ENCODE measurements at places on chromosomes 2 and 18. TPM values are rescaled to one million over a fixed set of nuclear protein-coding genes. Genes with fewer than 3 reads are reported as not detected.

DNA sequence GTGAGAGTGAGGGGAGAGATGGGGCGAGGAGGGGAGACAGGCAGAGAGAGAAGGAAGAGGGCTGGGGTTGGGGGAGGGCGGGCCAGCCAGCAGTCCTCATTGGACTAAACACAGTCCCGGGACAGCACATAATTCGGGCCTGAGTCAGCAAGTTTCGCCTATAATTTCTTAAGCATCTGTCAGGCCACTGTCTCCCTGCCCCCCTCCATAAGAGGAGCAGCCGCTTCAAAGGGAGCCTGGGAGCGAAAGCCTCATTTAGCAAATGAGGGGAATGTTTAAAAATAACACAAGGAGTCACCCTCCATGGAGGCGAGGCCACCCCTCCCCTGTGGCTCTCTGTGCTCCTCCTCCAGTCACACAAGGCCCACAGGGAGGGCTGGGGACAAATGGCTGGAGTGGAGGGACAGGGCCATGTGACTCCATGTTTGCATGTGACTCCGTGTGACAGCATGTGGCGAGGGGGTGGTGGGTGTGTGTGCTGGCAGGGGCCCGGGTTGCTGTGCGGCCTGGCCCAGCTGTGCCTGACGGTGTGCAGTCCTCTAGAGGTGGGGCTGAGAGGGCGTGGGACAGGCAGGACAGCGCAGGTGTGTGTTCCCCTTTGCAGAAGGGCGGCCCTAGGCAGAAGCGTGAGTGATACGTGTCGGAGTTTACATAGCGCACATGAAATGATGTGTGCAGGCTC is 162.4 kb downstream of the CELF4 start:
- no peak for DNase-seq

The C18orf32 gene
- 36.2 TPM for total RNA-seq

The SLC9A2 gene
- total RNA-seq, result 0.19 TPM

The TANC1 gene
- 0.35 TPM for total RNA-seq

The IL1R1 gene
- total RNA-seq, result 14.3 TPM

The KLHL30 gene
- not detected for total RNA-seq

DNA sequence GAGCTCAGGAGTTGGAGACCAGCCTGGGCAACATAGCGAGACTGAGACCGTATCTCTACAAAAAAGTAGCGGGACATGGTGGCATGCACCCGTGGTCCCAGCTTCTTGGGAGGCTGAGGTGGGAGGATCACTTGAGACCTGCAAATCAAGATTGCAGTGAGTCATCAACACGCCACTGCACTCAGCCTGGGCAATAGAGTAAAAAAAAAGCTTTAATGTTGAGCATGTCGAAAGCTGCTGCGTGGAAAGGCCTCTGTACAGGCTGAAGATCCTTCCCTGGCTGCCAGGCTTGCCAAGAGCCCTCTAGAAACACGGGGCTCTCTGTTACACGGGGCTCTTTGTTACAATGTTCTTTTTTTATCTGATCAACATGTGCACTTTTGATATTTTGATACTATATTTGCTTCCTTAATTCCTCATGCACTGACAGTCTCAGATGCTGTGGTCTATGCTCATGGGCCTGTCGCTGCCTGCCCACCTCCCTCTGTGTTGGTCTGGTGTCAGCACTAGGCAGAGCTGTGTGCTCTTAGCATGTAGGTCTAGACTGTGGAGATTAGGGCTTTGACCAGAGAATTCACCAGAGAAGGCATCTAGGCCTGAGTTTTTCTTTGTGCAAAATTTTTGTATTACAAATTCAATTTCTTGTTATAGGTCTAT is 18.7 kb downstream of the CLK1 start:
- no peak for DNase-seq

The EHBP1 gene
- 28.8 TPM for total RNA-seq

DNA sequence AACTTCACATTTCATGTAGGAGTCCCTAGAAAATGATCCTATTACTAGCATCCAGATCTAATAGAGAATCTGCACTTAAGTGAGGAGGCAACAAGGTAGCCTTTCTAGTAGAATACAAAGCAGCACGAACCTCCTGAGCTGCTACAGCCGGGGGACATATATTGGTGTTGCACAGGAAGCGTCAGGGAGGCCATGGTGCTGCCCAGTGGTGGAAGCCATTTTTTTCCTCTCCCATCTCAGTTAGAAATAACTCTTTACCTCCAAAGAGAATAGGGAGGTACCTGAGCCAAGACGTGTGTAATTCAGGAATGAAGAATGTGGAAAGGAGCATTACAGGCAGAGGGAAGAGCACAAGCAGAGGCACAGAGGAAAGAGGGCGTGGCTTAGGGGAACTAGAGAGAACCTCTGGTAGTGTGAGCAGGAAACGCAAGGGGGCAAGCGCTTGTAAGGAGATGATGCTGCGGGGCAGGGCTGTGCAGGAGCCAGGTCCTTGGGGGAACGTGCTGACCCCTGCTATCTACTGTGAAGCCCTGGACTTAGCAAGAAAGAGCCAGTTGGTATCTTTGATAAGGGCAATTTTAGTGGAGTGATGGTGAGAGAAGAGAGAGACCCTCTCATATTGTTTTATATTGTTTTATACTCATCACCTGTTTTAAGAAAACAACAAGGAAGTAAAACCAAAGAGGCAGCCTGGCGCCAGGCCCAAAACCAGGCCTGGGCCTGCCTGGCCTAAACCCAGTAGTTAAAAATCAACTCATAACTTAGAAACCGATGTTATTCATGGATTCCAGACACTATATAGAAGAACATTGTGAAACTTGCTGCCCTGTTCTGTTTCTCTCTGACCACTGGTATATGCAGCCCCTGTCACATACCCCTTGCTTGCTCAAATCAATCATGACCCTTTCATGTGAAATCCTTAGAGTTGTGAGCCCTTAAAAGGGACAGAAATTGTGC is 50.0 kb upstream of the TTC39C start:
- DNase-seq, result peak; percentile 61

GRCh38 chr18:13890761-13891361 is 24.5 kb downstream of the MC2R start:
- no peak for DNase-seq

DNA sequence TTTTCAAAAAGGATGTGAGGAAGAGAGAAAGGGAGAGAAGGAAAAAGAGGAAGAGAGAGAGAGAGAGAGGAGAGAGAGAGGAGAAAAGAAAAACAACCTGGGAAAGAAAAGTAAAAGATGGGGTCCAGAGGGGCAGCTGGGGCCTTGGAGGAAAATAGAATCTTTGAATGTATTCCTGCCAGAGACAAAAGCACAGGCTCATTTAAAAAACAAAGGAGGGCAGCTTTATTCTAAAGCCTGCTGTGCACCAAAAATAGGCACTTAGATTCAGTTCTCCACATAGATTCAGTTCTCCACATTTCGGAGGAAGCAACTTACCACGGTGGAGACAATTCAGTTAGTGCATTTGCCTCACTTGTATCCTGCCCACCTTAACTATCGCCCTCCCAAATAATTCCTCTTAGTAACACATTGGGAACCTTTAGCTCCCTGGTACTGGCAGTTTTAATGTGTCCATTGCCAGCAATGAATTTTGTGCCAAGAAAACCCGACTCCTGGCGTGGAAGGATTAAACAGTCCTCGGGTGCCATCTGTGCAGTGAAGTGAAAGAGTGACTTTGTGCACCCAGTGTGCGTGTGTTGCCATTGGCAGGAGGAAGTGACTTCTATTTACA is 71.3 kb downstream of the DPP4 start:
- DNase-seq, result no peak

The ANKRD30B gene
- total RNA-seq, result not detected

The OSR1 gene
- total RNA-seq, result not detected

DNA sequence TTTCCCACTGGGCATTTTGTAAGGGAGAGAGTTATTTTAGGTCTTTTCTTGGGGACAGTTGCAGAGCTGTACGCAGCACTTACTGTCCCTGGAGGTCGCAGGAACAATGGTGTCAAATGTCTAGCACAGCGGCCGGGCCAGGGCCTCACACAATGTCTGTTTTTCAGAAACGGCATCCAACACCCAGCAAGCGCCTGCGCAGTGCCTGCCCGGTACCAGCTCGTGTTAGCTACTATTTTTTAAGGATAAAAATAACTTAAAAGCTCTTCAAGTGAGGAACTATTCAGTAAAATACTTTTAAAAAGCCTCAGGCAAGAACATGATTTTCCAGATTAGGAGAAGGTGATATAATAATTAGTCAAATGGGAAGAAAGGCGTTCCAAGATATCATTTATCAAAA is 90.0 kb downstream of the MBP start:
- DNase-seq, result no peak

- no peak for DNase-seq
These were observed 32.0 kb downstream of the SULT1C4 start for GRCh38 chr2:108409768-108410167.

- DNase-seq, result peak; percentile 19
These were observed 18.8 kb downstream of the COX7A2L start for GRCh38 chr2:42342061-42342794.

The DNER gene
- not detected for total RNA-seq

DNA sequence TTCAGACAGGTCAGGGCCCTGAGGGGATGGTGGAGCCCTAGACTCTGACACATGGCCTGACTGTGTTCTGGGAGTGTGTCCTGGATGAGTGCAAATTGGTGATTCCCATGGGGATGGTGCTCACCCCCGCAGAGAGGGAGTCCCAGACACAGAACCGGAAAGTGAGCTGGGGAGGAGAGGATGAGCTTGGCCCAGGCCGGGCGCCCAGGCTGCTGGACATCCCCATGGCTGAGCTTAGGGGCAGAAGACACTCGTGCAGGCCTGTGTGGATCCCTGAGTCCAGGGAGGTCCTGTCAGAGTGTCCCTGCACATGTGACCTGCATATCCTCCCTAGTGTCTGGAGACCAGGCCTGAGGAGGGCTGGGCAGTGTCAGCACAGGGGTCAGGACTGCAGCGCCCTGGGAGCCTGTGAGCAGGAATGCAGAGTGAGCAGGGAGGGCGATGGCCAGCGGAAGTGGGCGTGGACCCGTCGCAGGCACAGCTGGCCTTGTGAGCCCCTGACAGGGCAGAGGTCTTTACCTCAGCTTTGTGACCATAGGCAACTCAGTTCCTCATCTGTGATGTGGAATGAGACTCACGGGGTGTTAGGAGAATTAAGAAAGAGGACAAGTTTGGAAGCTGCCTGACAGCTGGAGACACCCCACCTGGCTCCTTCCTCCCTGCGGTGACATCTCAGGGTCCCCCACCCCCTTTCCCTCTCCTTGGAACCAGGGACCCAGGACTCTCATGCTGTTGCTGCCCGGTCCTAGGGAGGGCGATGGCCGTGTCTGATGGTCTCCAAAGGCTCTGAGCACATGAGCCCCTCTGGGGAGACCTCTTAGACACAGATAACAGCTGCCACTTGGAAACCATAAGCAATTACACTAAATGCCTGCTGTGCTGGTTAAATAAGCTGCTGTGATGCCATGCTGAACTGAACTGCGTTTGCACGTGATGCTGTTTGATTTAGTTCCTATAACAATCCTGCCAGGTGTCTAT is 62.6 kb upstream of the HS6ST1 start:
- no peak for DNase-seq

- DNase-seq, result no peak
These were observed 25.5 kb upstream of the STAT4 start for GRCh38 chr2:191176305-191176704.

- no peak for DNase-seq
These were observed 30.8 kb upstream of the PRLH start for GRCh38 chr2:237535385-237536082.

- no peak for DNase-seq
These were observed 4.0 kb downstream of the BAZ2B start for GRCh38 chr2:159612255-159612901.

DNA sequence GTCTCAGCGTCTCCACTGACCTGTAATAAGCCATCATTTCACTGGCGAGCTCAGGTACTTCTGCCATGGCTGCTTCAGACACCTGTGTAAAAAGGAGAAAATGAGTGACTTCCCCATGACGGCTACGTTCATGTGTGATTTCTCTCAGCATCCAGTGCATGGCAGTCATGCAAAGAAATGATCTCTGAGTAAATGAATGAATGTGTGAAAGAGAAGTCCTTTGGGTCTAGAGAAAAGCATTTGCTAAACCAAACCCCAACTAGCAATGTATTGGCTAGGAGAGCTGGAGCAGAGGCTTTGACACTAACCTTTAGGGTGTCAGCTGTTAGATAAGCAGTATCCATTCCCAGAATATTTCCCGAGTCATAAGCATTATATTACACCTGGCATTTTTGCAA is 417 bp downstream of the IL1B start:
- DNase-seq, result no peak

DNA sequence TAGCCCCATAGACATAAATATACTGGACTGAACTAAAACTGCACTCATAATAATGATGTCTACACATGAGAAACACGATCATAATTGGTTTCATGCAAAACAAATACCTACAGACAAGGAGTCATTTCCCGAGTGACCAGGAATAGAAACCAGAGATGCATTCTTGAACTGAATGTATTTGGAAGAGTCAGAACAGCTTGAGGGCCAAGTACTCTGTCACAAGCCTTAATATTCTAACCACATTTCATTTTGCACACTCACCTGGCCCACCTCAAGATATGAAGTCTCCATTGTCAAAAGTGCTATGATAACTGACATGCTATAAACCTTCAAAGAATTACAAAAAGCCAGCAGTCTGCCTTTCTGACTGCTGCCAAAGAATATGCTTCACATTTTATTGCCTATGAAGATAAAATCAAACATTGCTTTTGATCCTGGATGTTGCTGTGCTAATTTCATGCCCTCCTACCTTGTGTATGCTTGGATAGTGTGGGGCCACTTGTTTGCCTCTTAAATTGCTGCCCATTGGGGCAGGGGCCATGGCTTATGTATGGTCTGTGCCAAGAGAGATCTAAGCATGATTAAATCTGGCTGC is 18.9 kb upstream of the ASAP2 start:
- no peak for DNase-seq

DNA sequence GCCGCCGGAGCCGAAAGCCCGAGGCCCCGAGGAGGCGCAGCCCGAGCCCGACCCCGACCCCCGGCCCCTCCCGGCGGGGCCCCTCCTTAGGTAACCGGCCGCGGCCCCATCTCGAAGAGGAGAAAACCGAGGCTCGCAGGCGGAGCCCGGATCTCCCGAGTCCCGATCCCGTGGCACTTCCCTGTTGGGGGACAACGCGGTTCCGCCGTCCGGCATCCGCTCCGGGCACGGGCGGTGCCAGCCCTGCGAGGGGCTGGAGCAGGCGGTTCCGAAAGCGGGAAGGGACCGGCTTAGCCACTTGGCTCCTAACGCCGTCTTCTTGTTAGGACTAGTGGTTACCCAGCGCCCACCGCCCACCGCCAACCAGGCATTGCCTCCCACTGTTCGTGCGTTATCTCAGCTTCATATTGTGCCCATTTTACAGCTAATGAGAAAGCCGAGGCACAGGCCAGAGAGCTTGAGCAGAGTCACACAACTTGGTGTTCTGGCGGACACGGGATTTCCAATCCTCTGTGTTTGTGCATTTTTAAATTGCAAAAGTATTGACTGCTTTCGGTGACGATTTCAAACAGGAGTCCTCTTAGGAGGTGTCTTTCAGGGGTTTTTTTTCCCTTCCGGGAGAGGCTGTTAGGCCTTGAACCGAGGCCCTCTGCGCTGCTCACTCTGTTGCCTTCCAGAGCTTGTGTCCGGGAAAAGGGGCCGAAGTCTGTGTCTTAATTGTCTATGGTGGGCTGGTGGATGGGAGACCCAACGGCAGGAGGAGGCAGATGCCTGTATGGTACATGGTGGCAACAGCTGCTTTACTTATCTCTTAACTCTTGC is 562 bp downstream of the CENPA start:
- peak; percentile 36 for DNase-seq

- DNase-seq, result no peak
These were observed 61.1 kb downstream of the ASB1 start for GRCh38 chr2:238487652-238488346.

The CD8B2 gene
- total RNA-seq, result 0.62 TPM
